Activated T-cell treated with anti-CD3 and anti-CD28 coated beads for 24 hours (primary cell): ENCODE measurements at places on chromosomes 4 and X.

DNA sequence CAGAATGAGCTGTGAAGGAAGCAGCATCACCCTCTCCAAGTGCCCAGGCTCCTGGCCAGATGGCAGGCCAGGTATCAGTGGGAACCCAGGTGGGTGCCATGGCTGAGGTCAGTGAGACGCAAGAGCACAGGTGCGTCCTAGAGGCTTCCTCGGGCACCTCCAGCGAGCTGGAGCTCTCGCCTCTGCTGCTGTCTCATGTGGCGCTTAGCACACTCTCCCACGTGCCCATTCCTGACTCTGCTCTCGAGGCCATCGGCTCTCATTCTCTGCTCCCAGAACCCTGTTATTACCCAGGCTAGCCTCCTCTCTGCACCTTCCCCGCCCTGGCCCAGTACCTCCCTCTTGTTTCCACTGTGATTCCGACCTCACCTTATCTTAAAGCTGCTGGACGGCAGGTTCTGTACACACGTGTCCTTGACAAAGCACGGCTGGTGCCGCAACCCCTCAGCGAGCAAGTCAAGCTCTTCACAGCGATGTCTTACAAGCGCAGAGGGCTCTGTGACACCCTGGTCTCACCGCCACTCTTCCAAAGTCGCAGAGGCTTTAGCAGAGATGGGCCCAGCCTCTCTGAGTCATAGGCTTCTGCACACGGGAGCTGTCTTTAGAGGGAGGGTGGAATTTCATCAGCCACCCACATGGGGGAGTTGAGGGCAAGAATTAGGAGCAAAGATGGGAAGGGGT, 15.4 kb upstream of the MSANTD1 start:
- DNase-seq = no peak

GRCh38 chr4:948101-948935, 16.1 kb downstream of the TMEM175 start:
- DNase-seq = no peak

GRCh38 chr4:165378745-165379677, at the start of gene CPE:
CPE (plus strand) TSS chr4:165379008; CDS start chr4:165379222, 214 bp downstream.
- peak; percentile 40 for DNase-seq

DNA sequence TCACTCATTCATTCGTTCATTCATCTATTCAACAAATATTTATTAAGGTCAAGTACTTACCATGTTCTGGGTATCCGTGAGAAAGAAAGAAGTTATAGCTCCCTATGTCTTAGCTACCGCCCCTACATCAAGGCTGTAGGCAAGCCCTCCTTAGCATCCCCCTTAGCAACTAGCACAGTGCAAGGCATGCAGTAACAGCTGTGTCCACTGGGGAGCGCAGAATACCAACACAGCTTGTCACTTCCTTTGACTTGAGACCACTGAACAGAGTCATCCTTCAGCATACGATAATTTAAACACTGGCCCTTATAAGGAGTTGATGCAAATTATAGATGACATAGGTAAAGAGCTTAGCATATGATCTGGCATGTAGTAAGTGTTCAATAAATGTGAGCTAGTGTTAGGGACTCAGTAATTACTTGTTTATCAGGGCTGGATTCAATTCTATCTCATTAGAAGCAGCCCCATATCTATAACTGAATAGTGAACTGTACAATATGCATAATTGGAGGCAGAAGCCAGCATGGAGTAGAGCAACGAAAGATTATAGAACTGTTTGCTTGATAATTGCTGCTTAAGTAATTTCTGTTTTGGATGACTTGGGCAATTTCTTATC, 8.7 kb downstream of the KIAA1210 start:
- DNase-seq = peak; percentile 16

DNA sequence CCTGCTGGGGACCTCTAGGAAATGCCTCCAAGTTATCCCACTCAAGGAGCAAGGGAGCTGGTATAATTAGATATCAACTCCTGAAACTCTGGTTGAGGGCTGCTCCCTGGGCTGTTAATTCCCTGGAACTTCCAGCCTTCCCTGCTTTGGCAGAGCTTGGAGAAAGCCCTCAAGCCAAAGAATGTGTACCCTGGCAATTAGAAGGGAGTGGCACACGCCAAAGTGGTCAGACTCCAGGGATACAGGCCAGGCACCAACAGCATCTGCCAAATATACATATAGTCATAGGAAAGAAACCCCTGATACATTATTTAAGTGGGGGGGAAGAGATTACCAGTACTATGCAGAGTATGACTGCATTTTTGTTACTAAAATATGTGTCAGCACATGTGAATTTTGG, 616.8 kb downstream of the BCOR start:
- no peak for DNase-seq

- DNase-seq = no peak
These were observed 69.4 kb upstream of the HGFAC start for GRCh38 chr4:3372264-3372932.

- no peak for DNase-seq
These were observed 48.7 kb downstream of the STIM2 start for GRCh38 chr4:26909369-26909768.

DNA sequence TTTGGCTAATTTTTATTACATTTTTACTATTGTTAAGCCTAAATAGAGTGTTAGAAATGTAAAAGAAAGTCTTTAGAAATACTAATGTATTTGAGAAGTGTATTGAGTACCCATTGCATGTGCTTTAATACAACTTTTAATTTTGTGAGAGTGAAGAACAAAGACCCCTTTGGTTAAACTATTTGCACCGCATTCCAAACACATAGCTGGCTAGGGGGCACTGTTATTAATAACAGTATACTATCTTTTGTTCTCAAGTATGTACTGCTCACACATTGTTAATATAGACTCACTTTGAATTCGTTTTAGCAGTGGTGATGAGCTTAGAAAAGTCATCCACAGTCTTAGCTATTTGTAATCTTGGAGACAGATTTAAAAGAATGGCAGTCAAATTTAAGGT, 106.1 kb downstream of the CLDN22 start:
- no peak for DNase-seq

GRCh38 chrX:153791104-153791852, 2.9 kb downstream of the IDH3G start:
- no peak for DNase-seq

DNA sequence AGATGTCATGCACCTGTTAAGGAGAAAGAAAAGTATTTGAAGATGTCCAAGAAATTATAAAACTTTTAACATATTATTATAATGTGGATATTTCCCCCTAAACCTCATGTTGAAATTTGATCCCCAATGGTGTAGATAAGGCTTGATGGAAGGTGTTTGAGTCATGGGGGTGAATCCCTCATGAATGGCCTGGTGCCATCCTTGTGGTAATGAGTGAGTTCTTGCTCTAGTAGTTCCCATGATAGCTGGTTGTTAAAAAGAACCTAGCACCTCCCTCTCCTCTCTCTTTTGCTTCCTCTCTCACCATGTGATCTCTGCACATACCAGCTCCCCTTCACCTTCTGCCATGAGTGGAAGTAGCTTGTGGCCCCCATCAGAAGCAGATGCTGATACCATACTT, 176.6 kb upstream of the NR3C2 start:
- DNase-seq = no peak

DNA sequence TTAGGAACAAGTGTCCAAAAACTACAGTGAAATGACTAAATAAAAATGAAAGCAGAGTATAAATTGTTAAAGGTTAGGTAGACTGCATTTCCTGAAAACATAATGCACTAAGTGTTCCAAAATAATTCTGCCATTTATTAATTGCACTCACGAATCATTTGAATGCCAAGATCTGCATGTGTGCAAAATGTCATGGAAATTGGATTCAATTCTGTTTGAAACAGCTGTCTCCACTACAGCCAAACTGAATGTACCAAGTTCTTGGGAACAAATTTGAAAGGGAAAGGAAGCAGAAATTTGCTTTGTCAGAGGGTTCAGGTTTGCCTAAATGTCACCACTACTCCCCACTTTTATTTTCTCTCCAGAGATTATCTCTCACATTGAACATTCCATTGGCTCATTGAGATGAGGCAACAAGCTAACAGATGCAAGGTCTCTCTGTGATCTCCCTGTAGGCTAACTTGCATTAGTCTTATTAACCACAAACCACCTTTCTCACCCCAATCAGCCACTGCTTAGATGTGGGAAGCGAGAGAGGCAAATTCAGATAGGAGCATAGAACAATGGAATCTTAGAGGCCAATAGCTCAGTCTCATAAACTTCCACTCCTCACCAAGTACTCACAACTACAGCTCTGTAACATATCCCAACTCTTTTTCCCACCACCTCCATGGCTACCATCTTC, 226.6 kb downstream of the KDR start:
- no peak for DNase-seq

DNA sequence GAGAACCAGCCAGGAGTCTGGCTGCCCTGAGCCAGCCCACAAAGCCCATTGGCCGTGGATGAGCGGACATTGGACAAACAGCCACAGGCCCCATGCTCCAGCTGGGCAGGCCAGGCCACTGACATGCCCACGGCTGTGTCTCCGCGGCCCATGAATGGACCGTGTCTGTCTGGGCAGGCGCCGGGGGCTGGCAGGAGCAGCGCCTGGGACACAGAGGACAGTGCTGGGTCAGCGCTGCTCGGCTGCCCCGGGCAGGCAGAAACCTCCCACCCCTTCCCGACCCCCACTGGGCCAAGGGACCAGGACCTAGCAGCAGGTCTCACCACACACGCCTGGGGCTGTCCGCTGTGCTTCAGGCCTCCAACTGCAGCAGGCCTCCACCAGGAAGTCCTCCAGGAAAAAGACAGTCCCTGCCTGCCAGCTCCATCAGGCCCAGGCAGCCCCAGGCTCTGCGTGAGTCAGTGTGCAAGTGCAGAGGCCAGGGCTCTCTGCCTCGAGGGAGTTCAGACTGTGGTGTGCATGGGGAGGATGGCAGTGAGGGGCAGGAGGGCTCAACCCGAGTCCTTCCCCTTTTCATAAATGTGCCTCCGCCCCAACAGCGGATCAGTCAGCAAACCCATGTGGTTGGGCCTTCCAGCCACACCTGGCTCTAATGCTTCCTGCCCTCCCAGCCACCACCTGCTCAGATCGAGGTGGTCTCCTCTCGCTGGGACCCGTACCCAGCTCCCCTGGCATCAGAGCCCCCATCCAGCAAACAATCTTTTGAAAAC, 17.2 kb upstream of the FGFR3 start:
- DNase-seq = no peak

GRCh38 chr4:66556651-66557278, 886.5 kb upstream of the EPHA5 start:
- no peak for DNase-seq

- no peak for DNase-seq
These were observed 375.2 kb downstream of the MAGEE1 start for GRCh38 chrX:76802708-76803107.
